H4 (cell line): ENCODE measurements at places on chromosomes 12 and 14. TPM values are rescaled to one million over a fixed set of nuclear protein-coding genes. Genes with fewer than 3 reads are reported as not detected.

- no peak for DNase-seq
Measured at GRCh38 chr12:24020397-24021163, 71.1 kb upstream of the SOX5 start.

DNA sequence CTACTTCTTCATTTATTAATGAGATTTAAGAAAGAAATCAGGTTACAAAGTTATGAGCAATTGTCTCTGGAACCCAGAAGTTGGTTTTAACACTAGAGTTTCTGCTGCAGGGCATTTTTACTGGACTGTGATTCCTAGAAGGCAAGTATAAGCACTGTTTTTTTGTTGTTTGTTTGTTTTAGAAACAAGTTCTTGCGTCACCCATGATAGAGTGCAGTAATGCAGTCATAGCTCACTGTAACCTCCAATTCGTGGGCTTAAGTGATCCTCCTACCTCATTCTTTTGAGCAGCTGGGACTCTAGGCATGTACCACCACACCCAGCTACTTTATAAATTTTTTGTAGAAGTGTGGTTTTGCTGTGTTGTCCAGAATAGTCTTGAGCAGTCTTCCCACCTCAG lies 25.6 kb downstream of the RAP1B start:
- peak; percentile 52 for DNase-seq

DNA sequence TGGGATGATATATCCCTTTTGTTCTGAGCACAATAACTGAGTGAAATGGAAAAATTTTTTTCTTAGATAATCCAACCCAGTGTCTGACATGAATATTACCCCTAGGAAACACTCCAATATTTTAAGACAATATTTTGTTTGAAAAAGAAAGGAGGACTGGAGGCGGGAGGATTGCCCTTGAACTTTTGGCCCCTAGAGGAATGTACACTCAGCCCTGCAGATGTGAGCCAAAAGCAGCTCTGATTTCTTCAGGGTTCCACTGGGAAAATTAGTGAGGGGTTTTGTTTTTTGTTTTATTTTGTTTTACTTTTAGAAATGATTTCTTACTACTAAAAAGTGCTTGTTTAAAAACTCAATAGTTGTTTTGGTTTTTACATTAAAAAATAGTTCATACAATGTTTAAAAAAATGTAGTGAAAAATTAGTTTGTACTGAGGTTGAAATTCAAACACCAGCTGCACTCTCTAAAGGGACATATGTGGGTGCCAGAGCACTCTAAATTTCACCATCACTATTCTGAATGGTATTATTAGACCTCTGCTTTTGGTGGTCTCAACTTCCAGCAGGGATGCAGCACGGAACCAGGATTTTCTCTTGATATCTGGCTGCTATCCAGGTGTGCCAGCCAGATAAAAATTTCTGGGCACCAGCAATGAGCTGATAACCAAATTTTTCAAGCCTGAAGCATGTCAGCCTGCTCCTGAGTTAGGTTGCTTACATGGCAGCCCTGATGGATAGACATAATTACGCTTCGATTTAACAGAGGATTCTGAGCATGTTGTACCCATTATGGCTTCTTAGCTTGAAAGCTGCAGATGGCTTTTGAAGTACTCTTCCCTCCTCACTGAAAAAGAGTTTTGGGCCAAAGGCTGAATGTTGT lies 141.9 kb downstream of the ANO6 start:
- DNase-seq = no peak

DNA sequence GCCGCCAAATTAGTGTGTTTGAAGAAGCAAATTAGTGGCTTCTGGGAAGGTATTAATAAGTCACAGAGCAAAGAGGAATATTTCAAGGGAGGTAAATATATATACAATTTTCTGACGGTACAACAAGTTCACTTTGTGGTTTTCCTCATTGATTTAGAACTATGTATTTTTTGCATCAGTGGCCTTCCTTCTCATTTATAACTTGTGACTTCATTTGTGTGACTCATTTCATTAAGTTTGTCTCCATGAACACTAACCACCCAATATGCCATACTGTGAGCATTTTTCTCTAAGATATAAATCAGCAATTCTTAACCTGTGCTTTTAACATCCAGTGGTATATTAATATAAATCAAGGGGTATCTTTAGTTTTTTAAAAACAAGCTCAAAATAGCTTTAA lies 29.3 kb upstream of the ARHGAP5 start:
- DNase-seq = no peak

DNA sequence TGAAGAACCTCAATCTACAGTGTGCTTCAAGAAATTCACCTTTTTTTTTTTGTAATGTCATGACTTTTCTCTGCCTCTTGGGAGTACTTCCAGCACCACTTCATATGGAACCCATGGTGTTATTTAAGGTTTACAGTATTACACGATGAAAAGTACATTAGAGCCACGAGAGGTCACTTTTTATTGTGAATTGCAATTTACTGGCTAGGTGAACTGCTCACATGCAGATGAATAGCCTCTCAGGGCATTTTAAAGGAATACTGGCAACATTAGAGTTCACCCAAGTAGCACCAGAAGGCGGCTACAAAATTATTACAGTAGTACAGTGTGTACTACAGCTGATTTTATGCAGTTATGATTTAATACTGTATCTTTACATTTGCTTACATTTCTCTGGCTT lies 99.1 kb upstream of the PPP4R3A start:
- DNase-seq = no peak

KLRD1 gene
- total RNA-seq = 0.77 and 6.7 TPM in 2 replicates

GMPR2 gene
- total RNA-seq = 78.4 and 98.2 TPM in 2 replicates

VPS29 gene
- total RNA-seq = 63.3 and 92.9 TPM in 2 replicates

GRCh38 chr14:98227727-98228111 lies 1044.3 kb downstream of the BCL11B start:
- no peak for DNase-seq

- DNase-seq = peak; percentile 72
Measured at GRCh38 chr12:47903927-47904712, 674 bp downstream of the VDR start.

- no peak for DNase-seq
Measured at GRCh38 chr12:122060081-122060501, 18.5 kb upstream of the MLXIP start.

GRCh38 chr12:1403417-1403816 lies 191.0 kb downstream of the FBXL14 start:
- no peak for DNase-seq

DAO gene
- total RNA-seq = not detected in 2 replicates

- DNase-seq = no peak
Measured at GRCh38 chr12:2029851-2030250, 22.9 kb upstream of the CACNA1C start.

HHIPL1 gene
- total RNA-seq = 0.02 and 0.14 TPM in 2 replicates

- DNase-seq = no peak
Measured at GRCh38 chr12:11984417-11984816, 86.3 kb upstream of the BCL2L14 start.

DNA sequence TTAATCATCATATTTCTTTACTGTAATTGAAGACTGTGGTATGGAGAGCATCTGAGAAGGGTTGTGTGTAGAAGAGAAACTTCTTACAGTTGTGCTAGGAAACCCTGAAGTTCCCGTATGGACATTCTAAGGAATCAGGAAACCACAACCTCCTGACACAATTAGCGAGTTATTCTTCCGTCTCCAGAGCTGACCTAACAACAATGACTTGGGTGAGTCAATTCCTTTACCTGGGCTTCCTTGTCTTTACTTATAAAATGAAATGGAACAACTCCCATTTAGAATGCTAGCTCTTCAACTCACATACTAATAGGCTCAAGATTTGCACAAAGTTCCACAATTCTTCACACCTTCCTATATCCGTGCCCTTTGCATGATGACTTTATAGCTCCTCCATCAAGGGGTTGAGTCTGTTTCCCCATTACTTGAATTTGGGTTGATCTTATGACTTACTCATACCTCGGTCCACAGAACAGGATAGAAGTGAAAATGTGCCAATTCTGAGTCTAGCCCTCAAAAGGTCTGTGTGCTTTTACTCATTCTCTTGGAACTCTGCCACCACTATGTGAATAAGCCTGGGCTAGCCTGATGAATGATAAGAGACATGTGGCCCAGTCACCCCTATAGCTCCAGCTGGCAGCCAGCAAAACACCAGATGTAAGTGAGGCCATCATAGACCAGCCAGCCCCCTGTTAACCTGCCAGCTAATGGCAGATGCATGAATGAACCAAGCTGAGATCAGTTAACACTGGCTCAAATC lies 459.4 kb downstream of the ETNK1 start:
- DNase-seq = peak; percentile 93

- no peak for DNase-seq
Measured at GRCh38 chr14:85687456-85687855, 157.5 kb downstream of the FLRT2 start.

GRCh38 chr14:56027421-56027820 lies 90.8 kb upstream of the PELI2 start:
- no peak for DNase-seq

ADAM20 gene
- total RNA-seq = not detected in 2 replicates

GRCh38 chr14:76770521-76771436 lies 9.5 kb downstream of the VASH1 start:
- no peak for DNase-seq

DNA sequence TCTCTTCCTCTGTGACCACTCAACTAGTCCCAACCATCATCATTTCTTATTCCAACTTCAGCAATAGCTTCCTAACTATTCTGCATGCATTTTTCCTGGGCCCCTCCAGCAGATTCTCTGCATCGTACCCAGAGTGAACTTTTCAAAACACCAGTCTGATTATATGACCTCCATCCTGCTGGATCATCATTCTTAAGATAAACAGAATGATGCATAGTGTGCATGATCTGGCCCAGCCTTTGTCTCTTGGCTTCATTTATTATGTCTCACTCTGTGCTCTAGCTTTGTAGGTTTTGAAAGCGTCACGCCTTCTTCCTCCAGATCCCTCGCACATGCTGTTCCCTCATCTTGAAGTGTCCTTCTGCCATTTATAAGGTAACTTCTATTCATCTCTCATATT lies 46.3 kb upstream of the SLC38A4 start:
- DNase-seq = no peak

DNA sequence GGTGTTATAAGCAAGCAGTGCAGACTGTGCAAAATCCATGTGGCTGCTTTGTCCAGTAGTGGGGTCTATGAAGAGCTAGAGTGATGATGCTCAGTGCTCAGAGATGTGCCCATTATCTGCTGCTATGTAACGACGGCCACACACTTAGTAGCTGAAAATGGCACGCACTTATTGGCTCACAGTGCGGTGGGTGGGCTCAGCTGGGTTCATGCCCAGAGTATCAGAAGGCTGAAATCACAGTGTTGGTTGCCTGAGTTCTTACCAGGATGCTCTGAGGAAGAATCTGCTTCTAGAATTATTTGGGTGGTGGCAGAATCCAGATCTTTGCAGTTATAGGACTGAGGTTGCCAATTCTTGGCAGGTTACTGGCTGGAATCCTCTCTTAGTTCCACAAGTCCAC lies 124.7 kb downstream of the SLC15A4 start:
- DNase-seq = no peak

WDR20 gene
- 10.7 and 20.3 TPM in 2 replicates for total RNA-seq

GRCh38 chr12:70243510-70244371 lies 508 bp downstream of the CNOT2 start:
- peak; percentile 42 for DNase-seq

GRCh38 chr12:95956557-95957145 lies 13.5 kb downstream of the AMDHD1 start:
- DNase-seq = no peak

LRTM2 gene
- total RNA-seq = not detected in 2 replicates

DNA sequence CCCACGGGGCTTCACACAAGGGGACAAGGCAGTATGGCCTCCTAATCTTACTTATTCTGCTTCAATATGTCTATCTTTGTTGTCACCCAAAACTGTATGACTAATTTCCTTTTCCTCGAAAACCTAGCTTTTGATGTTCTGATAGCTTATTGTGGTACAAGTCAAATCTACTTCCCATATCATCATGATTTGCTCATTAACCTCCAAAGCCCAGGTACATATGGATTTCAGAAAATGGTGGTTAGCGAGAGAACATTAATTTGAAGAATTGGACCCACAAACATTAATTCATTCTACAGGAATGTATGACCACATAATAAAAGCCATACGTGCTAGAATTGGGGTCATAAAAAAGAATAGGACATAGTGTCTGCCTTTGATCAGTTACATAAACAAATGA lies 412.5 kb downstream of the CCDC91 start:
- no peak for DNase-seq

NEMP1 gene
- total RNA-seq = 10.5 and 18.0 TPM in 2 replicates

- no peak for DNase-seq
Measured at GRCh38 chr12:118520214-118521035, 144.1 kb downstream of the SUDS3 start.

DNA sequence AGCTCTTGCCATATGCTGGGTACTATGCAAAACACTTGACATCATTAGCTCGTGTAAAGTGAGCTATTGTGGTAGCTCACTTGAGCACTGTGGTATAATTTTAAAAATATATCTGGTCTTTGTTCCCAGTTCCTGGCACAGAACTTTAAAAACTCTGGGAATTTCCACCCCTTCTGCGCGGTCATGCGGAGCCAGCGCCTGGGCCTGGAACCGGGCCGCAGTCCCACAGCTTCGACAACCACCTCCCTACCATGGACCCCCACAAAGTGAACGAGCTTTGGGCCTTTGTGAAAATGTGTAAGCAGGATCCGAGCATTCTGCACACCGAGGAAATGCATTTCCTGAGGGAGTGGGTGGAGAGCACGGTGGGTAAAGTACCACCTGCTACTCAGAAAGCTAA lies 123.1 kb downstream of the NUAK1 start:
- DNase-seq = no peak

DNA sequence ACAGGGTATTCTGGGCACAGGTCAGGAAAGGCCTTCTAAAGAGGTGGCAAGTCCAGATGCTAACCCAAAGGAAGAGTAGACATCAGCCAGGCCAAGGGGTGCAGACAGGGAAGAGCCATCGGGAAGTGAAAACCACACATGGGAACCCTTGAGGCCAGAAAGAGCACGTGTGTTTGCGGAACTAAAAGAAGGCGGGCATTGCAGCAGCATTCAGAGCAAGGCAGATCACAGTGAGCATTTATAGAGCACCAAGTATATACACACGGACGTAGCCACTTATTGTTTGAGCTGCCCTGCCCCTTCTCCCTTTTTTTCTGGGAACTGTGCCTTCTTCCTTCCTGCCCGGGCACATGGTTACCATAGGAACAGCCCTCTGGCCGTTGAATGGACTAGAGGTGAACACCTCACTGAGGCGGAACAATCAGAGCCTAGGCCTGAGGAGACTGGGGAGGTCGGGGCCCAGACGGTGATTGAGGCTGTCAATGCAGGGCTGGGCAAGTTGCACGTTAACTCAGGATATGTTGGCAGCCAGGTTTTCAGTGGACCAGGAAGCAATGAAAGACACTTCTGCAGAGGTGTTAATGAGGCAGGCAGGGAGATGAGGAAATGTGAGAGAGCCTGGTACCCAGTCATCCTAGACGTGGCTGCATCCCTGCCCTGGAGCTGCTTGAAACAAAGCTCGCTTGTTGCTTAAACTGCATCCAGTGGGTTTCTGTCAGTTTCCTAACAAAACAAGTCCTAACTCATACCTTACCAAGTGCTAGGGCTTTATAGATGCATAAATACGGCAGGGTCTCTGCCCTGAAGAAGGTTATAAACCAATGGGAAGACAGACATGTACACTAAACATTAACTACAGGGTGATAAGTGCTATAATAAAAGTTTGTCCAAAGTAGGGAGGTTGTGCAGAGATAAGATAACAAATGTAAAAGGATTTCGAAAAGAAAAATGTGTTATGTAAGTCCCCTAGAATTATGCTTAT lies 34.2 kb downstream of the MOAP1 start:
- no peak for DNase-seq

RFX4 gene
- total RNA-seq = not detected in 2 replicates
